ENCODE measurements at places on chromosomes 12 and 14.

DNA sequence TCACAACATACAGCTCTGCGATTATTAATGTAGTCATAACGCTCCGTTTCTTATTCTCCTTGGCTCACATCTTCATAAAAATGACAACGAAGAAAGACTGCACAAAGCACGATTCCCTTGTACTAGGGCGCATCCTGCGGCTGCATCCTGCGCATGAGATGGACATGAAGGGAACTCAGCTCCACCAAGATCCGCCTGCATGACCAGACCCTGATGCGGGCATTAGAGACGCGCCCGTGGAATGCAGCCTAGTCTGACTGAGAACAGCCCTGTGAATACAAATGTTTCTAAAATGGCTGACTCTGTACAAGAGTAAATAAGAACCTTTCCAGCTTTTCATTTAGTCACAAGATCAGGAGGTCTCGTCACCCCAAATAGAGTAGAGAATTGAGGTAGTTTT lies 422.2 kb downstream of the NOVA1 start:
- no peaks in the 10 kb centered on the region for H3K36me3 ChIP-seq
- H3K27ac ChIP-seq, result no peak overlapping the region
- H3K4me1 ChIP-seq, result no peaks in the 10 kb centered on the region

- H3K36me3 ChIP-seq, result no peaks in the 10 kb centered on the region
- no peaks in the 10 kb centered on the region for H3K27me3 ChIP-seq
- no peak overlapping the region for H3K27ac ChIP-seq
Observed at GRCh38 chr12:58882826-58883225, 37.5 kb downstream of the LRIG3 start.

DNA sequence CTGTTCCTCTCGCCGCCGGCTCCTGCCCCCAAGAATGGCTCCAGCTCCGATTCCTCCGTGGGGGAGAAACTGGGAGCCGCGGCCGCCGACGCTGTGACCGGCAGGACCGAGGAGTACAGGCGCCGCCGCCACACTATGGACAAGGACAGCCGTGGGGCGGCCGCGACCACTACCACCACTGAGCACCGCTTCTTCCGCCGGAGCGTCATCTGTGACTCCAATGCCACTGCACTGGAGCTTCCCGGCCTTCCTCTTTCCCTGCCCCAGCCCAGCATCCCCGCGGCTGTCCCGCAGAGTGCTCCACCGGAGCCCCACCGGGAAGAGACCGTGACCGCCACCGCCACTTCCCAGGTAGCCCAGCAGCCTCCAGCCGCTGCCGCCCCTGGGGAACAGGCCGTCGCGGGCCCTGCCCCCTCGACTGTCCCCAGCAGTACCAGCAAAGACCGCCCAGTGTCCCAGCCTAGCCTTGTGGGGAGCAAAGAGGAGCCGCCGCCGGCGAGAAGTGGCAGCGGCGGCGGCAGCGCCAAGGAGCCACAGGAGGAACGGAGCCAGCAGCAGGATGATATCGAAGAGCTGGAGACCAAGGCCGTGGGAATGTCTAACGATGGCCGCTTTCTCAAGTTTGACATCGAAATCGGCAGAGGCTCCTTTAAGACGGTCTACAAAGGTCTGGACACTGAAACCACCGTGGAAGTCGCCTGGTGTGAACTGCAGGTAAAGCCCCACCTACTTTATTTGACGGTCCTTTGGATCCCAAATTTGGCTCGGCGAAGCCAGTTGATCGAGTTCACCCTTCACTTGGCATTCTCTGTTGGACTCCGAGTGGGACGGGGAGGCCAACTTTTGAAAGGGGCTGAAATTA lies 1.5 kb downstream of the WNK1 start:
- no peaks in the 10 kb centered on the region for H3K36me3 ChIP-seq
- no peaks in the 10 kb centered on the region for H3K27me3 ChIP-seq
- H3K4me1 ChIP-seq, result peaks cover 52% of the 10 kb centered on the region
- peak overlapping the region; percentile 82 for H3K27ac ChIP-seq
- DNase-seq, result peak; percentile 27

DNA sequence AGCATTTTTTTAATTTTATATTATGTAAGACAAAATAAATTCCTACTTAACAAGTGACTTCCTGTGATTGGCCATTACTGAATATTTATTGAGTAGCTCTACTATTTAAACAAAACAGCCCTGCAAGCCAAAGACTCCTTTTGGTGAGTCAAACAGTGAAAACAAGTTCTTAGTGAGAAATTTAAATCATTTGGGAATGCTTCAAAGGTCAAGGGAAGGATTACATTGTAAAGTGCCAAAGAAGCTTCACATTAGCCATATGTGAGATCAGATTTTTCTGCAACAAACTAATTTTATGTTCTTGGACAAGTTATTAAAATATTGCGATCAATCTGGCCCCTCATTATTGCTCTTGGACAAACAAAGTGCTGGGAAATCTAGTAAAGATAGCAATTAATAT lies 795.4 kb upstream of the MGAT4C start:
- no peaks in the 10 kb centered on the region for H3K4me1 ChIP-seq
- no peak overlapping the region for H3K27ac ChIP-seq
- no peaks in the 10 kb centered on the region for H3K36me3 ChIP-seq

GRCh38 chr14:79597566-79597965 lies 613.7 kb downstream of the DIO2 start:
- no peaks in the 10 kb centered on the region for H3K36me3 ChIP-seq
- H3K27me3 ChIP-seq, result no peaks in the 10 kb centered on the region
- no peak for DNase-seq
- no peaks in the 10 kb centered on the region for H3K4me1 ChIP-seq
- H3K4me3 ChIP-seq, result no peak overlapping the region

- no peak for DNase-seq
- peaks cover 3% of the 10 kb centered on the region for H3K4me1 ChIP-seq
- H3K27me3 ChIP-seq, result no peaks in the 10 kb centered on the region
- no peak overlapping the region for H3K4me3 ChIP-seq
Observed at GRCh38 chr12:92290886-92291285, 145.2 kb upstream of the BTG1 start.

DNA sequence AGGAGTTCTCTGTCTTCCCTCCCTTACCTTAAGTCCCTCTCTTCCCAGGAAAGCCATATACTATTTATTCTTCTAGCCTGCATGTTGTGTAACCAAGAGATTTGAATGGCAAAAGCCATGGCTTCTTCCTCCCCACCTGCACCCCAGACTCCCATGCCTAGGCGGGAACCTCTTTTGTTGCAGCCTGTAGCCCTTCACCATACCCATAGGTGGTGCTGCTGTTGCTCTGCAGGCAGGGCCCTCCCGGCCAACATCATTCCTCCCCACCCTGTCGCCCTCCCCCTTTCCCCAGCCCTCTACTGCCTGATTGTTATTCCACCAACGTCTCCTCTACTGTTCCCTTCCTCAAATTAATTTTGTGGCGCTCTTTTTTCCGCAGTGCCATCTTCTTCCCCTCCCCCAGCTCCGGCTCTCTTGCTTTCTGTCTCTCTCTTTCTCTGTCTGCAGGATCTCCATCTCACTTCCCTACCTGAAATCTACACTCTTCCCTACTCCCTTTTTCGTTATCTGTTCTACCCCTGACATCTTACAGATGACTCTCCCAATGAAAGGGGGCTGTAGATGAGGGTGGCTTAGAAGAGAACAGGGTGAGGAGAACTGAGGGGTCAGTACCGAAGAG lies 13.8 kb downstream of the NGDN start:
- no peak overlapping the region for H3K4me3 ChIP-seq
- H3K36me3 ChIP-seq, result peaks cover 34% of the 10 kb centered on the region
- DNase-seq, result no peak
- H3K4me1 ChIP-seq, result no peaks in the 10 kb centered on the region
- H3K27ac ChIP-seq, result no peak overlapping the region
- H3K27me3 ChIP-seq, result no peaks in the 10 kb centered on the region

DNA sequence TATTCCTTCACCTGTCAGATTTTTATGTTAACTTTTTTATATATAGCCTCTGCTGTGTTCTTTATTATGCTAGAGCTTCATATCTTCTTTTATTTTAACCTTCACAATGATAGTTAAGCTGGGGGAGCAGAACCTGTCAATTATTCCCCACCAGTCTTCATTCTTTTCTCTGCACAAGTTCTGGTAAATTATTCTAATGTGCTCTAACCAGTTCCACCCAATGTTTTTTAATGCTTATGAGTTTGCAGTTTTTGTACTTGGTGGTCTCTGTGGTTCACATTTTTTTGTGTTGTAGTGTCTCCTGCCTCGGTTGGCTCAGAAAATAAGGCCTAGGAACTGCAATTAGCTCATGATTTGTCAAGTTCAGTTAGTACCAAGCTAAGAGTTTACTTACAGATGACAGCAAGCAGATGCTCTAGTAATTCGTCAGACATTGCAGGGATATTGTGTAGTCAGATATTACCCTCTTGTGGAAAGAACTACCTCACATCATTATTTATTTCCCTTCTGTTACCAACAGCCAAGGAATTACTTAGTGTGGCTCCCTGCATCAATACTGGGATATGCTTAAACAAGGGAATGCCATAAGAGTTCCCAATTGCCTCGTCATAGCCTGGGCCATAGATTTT lies 14.5 kb downstream of the DYRK2 start:
- no peak overlapping the region for H3K4me3 ChIP-seq
- DNase-seq, result no peak
- H3K4me1 ChIP-seq, result peaks cover 18% of the 10 kb centered on the region

DNA sequence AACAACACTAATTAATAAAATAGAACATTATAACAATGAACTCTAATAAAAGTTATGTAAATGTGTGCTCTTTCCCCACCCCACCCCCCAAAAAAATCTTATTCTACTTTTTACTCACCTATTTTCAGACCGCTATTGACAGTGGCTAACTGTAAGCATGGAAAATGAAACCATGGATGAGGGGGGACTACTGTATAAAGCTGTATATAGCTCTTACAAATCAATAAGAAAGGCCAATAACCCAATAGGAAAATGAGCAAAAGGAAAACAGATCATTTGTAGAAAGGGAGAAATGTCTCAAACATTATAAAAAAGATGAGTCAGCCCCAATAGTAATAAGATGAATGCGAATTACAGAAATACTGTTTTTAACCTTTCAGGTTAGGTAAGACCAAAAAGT lies 27.4 kb downstream of the YEATS4 start:
- H3K27ac ChIP-seq, result no peak overlapping the region
- DNase-seq, result no peak
- H3K4me3 ChIP-seq, result no peak overlapping the region
- no peaks in the 10 kb centered on the region for H3K27me3 ChIP-seq

DNA sequence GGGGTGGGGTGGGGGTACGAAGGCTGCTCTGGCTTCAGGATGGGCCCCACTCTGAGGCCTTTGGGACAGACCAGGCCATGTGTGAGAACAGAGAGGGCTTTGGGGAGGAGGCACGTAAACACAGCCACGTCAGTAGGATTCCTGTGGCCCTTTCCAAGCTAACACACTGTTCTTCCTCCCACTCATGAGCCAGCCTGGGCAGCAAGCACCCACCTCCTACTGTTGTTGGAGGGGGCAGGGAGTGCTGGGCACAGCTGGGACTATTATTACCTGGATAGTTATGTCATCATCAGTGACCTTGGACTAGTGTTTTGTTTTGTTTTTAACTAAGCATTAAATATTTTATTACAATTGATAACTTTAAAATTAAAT lies 5.3 kb downstream of the CHGA start:
- no peak overlapping the region for H3K27ac ChIP-seq
- no peaks in the 10 kb centered on the region for H3K27me3 ChIP-seq
- no peak for DNase-seq

DNA sequence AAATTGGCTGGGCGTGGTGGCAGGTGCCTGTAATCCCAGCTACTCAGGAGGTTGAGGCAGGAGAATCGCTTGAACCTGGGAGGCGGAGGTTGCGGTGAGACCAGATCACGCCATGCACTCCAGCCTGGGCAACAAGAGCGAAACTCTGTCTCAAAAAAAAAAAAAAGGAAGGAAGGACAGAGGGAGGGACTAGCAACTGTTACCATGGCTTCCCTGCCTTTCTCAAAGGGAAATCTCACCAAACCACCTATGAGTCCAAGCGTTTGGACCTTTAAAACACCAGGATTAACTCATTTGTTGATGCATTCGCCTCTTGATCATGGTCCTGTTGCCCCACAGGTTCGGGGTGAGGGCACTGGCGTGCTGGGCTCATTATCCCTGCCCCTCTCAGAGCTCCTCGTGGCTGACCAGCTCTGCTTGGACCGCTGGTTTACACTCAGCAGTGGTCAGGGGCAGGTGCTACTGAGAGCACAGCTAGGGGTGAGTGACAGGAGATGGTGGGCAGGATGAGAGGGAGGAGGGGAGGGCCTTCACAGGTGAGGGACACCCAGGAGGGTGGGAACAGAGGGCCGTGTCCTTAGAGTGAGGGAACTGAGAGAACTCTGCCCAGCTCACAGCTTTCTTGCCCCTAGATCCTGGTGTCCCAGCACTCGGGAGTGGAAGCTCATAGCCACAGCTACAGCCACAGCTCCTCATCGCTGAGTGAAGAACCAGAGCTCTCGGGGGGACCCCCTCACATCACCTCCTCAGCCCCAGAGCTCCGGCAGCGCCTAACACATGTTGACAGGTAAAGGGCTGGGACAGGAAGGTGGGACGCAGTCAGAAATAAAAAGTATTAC lies 10.2 kb upstream of the MYL6B start:
- no peak overlapping the region for H3K4me3 ChIP-seq
- H3K4me1 ChIP-seq, result peaks cover 27% of the 10 kb centered on the region
- peaks cover 15% of the 10 kb centered on the region for H3K36me3 ChIP-seq
- DNase-seq, result no peak
- H3K27ac ChIP-seq, result peak overlapping the region; percentile 15

DNA sequence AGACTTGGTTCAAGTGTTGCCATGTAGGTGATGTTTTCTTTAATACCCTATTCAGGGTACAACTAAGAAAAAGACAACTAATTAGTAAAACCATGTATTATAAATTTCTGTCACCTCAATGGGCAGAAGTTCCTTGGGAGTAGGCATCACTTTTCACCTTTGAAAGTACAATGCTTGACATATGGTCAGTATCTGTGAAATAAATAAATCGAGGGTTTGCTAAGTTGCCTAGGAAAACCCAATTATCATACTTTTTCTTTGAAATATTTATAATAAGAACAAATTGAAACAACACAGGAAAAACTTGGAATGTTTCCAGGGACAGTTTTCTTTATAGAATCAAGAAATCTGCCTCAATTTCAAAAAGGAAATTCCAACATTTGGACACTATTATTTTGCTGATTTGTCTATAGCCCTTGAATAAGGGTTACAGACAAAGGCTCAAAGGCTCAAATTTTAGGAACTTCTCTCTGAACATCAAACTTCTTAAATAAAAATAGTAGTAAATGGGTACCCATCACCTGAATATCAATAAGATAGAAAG lies 13.7 kb downstream of the FGD6 start:
- no peak overlapping the region for H3K27ac ChIP-seq
- no peaks in the 10 kb centered on the region for H3K36me3 ChIP-seq
- H3K4me1 ChIP-seq, result no peaks in the 10 kb centered on the region
- no peak overlapping the region for H3K4me3 ChIP-seq
- DNase-seq, result no peak

GRCh38 chr14:63727231-63727735 lies 582 bp downstream of the SGPP1 start:
- no peaks in the 10 kb centered on the region for H3K27me3 ChIP-seq
- no peak for DNase-seq
- no peaks in the 10 kb centered on the region for H3K36me3 ChIP-seq
- peak overlapping the region; percentile 84 for H3K4me3 ChIP-seq
- peaks cover 21% of the 10 kb centered on the region for H3K4me1 ChIP-seq

- H3K4me3 ChIP-seq, result no peak overlapping the region
- H3K27me3 ChIP-seq, result no peaks in the 10 kb centered on the region
- H3K4me1 ChIP-seq, result no peaks in the 10 kb centered on the region
- peaks cover 70% of the 10 kb centered on the region for H3K36me3 ChIP-seq
- DNase-seq, result no peak
- H3K27ac ChIP-seq, result no peak overlapping the region
Observed at GRCh38 chr12:31288381-31288780, 37.6 kb downstream of the SINHCAF start.

- no peak overlapping the region for H3K4me3 ChIP-seq
- H3K27ac ChIP-seq, result peak overlapping the region; percentile 93
- DNase-seq, result no peak
- no peaks in the 10 kb centered on the region for H3K27me3 ChIP-seq
Observed at GRCh38 chr12:56161690-56162351, 3.7 kb downstream of the MYL6 start.
